ENCODE measurements at places on chromosomes 1 and 21.

- no peak for DNase-seq
These were observed 17.2 kb downstream of the DPYD start for GRCh38 chr1:97903626-97904025.

DNA sequence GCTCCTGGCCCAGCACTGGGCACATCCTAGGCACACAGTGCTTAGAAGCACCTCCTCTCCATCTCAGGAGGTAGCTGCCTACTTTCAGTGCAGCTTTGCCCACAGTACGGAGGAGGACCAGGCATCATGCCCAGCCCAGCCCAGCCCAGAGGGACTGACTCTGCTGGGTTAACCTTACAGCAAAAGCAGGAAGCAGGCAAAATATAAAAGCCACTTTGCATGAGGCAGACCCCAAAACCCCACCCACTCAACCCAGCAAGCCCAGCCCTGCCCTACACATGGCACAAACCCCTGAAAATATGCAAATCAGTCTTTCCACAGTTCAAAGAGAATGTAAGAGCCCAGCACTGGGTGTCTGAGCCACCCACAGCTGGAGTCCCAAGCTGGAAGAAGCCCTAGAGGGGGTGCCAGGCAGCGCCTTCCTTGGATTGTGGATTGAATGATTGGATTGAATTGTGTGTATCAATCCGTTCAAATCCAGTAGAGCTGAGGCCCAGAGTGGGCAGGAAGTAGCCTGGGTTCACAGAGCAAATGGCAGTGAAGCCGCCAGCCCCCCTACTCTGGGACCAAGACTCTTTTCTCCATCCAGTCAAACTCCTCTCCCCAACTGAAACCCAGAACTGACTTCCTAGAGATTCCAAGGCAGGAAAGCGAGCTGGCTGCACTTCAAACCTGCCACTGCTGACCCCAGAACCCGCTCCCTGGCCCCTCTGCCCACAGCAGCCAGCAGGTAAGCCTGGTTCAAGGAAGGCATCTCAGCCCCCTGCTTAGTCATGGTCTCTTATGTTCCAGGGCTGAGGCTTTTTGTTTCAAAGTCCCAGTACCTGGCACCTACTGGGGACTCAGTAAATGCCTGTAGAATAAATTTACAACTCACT, 117.7 kb downstream of the LACTBL1 start:
- DNase-seq: no peak

DNA sequence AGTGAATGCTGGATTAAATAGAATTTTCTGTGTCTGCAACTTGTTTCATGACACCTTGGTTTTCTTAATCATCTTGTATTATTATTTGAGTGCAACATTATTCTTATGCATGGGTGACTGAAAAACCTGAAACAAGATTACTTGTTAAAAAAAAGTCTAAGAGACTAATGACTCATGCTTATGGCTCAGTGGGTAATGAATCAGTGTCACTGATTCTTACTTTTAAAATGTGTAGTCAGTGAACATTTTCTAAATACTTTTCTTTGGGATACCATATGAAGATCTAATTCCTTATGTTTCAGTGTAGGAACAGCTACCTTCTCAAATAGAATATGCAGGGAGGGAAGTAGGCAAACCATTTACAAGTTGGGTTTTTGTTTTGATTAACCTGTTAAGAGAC, 65.5 kb downstream of the PRKAA2 start:
- DNase-seq: no peak

- no peak for DNase-seq
These were observed 15.4 kb downstream of the NPPA start for GRCh38 chr1:11831945-11832725.

DNA sequence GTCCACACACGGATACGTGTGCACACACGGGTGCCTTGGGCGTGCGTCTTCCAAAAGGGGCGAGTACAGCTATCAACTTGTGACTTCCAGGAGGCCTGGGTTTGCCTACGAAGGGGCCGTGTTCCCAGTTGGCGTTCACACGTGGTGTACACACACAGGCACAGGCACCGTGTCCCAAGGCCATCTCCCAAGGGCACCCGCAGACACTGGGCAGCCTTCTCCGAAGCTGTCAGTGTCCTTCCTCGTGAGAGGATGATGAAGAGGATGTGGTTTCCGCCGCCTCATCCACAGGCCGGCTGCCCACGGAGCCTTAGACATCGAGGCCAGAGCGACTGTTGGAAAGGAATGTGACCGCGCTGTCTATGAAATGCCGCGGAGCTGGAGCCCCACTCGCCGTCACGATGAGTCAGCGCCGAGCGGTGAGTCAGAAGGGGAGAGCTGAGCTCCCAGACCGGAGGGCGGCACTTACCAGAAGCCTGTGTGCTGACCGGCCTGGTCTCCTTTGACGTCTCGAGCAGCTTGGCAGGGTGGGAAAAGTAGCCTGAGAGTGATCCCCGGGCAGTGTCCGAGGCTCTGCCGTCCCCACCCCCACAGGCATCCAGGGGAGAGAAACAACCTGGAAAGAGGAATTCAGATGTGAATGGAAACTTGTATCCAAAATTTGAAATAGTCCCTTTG, 141.4 kb upstream of the ARHGEF16 start:
- peak; percentile 71 for DNase-seq

All from activated T-cell treated with anti-CD3 and anti-CD28 coated beads for 48 hours (primary cell).